ENCODE measurements at places on chromosomes 6 and 20.

GRCh38 chr6:2028457-2029038 lies 216.9 kb downstream of the GMDS start:
- DNase-seq, result no peak

DNA sequence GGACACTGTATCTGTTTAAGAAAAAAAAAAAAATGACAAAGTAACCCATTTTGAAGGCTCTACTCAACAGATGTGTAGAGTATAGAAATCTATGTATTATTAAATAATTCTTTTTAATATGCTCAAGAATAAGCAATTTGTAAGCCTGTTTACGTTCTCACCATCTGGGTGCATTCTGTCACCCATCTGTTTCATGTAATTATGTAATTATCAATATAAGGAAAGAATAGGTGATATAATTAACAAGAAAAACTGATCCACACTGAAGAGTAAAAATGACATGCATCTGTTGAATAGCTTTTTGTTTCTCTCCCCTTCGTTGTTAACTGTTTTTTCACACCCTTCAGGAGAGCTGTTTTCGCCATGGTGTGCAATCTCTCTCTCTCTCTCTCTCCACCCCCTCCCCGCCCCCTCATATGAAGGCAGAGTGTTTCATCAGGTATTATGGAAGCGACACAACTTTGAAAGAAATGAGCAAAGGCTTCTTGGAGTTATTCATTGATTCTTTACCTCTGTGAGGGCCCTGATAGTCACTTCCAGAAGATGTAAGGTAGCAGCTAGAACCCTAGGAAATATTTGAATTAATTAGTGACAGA lies 154.3 kb upstream of the INSM1 start:
- no peak for DNase-seq

DNA sequence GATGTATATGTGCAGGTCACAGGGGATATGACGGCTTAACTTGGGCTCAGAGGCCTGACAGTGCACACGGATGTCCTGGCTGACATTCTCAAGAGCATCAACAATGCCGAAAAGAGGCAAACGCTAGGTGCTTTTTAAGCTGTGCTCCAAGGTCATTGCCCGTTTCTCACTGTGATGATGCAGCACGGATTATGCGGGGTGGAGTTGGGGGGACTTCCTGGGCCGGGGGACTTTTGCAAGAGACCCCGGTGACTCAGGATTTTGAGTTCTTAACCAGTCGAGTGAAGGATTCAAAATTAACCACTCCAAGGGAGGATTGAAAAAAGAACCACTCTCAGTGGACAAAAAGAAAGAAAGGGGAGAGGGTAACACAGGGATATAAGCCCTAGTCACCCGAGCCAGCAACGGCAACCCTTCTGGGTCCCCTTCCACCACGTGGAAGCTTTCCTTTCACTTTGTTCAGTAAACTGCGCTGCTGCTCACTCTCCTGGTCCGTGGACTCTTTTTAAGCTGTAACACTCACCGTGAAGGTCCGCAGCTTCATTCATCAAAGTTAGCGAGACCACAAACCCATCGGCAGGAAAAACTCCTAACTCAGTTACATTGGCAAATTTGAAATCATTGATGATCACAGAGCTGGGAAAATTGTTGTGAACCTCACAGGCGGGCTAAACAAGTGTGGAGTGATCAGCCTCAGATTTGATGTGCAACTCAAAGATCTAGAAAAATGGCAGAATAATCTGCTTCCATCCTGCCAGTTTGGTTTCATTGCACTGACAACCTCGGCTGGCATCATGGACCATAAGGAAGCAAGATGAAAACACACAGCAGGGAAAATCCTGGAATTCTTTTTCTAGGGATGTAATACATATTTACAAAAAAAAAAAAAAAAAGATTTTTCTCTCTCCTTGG lies 199.3 kb downstream of the ARID1B start:
- DNase-seq, result no peak

- no peak for DNase-seq
Observed at GRCh38 chr6:93036835-93037234, 382.5 kb downstream of the EPHA7 start.

DNA sequence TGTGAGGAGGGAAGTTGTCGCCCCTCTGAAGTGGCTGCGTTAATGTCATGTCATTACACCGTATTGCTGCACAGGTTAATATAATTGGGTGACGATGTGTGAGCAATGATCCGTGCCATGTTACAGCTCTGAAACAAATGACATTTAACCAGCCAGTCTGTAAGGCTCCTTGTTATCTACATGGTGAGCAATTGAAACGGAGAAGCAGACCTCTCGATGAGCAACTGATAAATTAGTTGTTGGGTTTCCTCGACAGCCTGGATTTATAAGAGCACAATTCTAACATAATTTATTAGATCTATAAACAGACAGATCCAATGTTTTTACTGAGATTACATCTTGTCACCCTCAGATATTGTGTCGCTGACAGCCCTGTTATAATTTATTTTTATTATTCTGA lies 49.9 kb upstream of the MAFB start:
- no peak for DNase-seq

- no peak for DNase-seq
Observed at GRCh38 chr6:93388070-93388469, 31.3 kb downstream of the EPHA7 start.

GRCh38 chr6:138864343-138864890 lies 68.5 kb downstream of the ECT2L start:
- no peak for DNase-seq

DNA sequence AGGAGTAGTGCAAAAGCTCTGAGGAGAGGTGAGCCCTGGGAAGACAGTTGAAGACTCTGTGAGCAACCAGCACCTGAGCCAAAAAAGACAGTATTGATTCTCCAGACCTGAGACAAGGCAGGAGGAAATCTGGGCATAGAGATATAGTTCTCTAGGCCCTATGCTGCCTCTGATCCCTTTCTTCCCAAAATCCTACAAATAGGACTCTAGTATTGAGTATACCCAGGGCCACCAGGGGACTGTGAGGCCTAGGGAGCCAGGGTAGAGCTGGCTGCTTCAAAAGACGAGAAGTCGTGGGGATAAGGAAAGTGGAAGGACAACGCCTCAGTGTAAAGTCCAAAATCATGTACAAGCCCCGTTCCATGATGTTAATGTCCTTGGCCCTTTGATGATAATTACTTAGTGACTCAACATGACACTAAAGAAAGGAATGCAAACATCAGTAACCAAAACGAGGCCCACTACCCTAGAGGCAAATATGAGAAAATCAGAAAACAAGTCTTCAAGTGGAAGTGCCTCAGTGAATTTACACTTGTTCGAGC lies 197.3 kb upstream of the PROKR2 start:
- no peak for DNase-seq

GRCh38 chr20:51941503-51941902 lies 139.2 kb upstream of the SALL4 start:
- DNase-seq, result no peak

DNA sequence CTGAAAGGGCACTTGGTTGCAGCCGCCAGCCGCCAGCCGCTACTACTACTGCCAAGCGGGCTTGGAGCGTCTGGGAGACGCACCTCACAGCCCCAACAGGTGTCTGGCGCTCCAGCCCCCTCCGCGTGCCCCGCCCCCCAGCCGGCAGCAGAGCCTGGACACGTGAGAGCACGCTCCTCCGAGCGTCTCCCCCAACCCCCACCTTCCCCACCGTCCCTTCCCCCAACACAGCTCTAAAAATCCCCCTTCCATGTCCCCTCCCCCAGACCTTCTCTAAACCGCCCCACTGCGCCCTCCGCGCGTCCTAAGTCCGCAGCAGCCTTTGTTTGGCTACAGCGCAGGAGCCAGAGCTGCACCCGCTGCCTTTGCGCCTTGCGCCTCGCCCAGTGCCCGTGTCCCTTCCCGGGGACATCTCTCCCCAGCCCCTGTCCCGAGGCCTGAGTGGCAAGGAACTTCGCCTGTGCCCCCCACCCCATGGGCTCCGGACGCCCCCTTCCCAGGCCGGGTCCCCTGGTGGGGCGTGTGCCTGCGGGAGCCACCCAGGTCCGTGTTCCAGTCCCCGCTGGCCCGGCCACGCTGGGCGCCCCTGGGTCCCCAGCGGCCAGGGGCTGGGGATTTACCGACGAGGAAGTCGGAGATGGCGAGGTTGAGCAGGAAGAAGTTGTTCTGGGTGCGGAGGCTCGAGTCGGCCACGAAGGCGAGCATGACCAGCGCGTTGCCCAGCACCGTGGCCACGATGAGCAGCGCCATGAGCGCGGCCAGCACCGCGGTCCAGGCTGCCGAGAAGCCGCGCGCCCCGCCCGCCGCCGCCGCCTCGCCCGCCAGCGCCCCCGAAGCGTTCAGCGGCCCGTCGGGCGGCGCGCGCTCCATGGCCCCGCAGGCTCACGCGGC lies 732 bp downstream of the HRH3 start:
- no peak for DNase-seq

GRCh38 chr6:165042912-165043311 lies 266.5 kb downstream of the C6orf118 start:
- DNase-seq, result no peak

- no peak for DNase-seq
Observed at GRCh38 chr6:71321314-71321713, 32.7 kb downstream of the OGFRL1 start.

DNA sequence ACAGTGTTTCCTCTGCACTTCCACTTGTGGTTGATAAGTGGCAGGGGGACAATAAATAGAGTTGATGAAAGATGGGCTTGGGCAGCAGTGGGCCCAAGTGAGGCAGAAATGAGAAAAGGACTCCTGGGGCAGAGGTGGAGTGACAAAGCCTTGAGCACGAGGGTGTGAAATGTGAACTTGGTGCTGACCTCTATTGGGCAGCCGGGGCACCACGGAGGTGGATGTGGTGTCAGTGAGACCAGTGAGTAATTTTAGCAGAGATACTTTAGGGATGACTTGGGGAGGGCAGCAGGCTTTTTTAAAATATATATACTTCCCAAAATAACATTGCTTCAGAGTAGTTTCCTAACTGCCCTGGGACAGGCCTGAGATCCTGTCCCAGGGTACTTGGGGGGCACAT lies 30.6 kb upstream of the MYLK2 start:
- no peak for DNase-seq

GRCh38 chr20:53360852-53361251 lies 232.8 kb downstream of the ZNF217 start:
- DNase-seq, result no peak

- no peak for DNase-seq
Observed at GRCh38 chr20:58894652-58895447, 42.3 kb downstream of the GNAS start.

DNA sequence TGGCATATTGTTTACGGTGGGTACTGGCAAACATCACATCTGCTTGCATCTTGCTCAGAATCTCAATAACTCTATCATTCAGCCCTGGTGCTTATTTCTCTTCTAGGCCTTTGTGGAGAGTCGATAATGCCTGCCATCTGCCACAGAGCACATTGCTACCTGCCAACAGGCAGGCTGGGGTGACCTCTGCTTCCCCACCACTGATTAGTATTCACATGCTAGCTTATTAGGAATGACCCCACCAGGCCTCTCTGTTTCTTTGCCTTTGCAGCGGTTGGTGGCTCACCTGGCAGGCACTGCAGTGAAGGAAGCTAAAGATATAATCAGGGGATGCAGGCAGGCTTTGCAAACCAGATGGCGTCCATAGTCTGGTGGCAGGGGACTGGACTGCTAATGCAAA lies 154.5 kb downstream of the MMS22L start:
- DNase-seq, result no peak

- DNase-seq, result no peak
Observed at GRCh38 chr6:158068893-158069799, 87.5 kb downstream of the SYNJ2 start.

GRCh38 chr20:19851861-19852260 lies 93.8 kb downstream of the RIN2 start:
- no peak for DNase-seq

GRCh38 chr6:35173427-35174087 lies 32.4 kb upstream of the TCP11 start:
- no peak for DNase-seq

DNA sequence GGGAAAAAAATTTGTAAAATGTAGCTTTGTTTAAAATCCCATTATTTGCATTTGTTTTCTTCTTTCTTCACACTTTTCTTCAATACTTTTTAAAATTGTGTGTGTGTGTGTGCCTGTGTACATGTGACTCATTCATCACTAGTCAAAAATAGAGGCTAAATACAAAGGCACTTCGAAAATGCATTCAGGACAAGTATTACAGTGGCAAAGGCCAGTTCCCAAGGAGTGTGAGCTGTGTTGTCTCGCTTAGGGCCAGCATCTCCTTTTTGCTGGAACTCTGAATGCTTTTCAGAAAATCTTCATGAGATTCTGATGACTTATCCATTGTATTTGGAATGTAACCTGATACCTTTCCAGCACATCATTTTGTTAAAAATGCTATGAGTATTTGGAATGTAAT lies 288.5 kb upstream of the CNR1 start:
- DNase-seq, result no peak

- DNase-seq, result no peak
Observed at GRCh38 chr6:117992856-117993255, 85.8 kb downstream of the SLC35F1 start.

GRCh38 chr6:145075425-145075824 lies 659.9 kb downstream of the EPM2A start:
- no peak for DNase-seq

GRCh38 chr6:119514345-119514744 lies 164.8 kb upstream of the MAN1A1 start:
- no peak for DNase-seq

GRCh38 chr6:139625998-139626975 lies 251.8 kb upstream of the CITED2 start:
- DNase-seq, result no peak

DNA sequence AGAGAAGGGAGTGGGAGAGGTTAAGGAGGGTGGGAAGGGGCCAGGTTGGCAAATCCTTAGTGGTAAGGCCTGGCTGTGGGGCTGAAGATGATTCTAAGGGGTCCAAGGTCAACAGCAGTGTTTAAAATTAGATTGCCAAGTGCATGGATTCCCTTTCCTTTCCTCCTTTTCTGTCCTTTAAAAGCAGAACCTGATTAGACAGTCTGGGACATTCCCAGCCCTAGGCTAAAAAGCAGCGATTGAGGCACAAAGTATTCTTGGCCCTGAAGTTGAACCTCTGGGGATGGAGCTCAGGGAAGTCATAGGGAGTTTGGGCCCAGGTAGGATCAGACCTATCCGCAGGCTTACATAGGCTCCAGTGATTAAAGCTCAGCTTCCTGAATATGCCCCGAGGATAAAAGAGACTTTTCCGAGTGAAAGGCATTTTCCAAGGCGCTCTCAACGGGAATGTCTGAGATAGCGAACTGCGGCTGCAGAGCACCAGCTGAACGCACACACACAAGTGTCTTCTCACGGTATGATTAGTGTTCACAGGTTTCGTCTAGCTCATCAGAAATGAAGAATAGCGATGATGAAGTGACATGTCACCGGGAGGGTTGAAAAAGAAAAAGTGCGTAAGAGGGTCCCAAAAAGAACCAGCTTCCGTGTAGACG lies 787 bp upstream of the CARMIL1 start:
- DNase-seq, result peak; percentile 6
